GM23248 (cell line): ENCODE measurements at places on chromosomes 7 and 10.

DNA sequence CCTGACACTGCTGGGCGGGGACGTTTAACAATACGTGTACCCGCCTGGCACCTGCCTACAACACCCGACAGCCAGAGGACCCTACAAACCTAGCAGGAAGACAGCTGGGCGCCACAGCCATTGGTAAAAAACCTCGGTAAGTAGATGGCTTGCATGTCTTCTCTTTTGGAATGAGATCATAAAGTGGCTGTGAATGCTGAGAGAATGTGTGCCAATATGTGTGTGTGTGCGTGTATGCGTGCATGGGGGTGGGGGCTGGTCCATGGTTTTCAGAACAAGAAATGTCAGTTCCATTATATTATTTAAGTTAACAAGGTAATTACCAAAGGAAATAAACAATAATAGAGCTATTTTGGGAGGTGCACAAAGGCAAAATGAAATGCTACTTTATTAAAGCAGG lies 39.2 kb downstream of the PAPOLB start:
- no peak for DNase-seq

DNA sequence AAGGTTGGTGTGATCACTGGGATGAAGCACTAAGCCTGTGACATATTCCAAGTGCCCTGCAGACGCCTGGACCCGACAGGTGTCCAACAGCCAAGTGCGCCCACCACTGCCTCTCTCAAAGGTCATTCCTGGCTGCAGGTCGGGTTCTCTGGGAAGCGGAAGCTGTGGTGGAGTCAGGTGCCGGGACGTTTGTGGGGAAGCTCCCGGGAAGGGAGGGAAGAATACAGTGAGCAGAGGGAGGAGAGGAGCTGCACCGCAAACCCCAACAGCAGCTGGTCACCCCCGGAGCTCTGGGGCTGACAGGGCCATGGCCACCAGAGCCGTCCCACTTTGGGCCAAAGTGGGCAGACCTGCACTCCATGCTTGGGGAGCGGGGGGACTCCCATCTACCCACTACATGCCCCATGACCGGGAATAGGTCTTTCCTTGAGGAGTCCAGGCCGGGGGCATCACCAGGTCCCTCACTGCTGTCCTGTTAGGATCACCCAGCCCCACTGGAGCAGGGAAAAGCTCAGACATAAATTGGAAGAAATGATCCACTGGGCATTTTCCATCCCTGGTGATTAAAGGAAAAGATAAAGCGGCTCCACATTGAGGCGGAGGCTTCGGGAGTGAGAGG lies 84.5 kb upstream of the PPP2R2D start:
- DNase-seq = no peak

GRCh38 chr10:28915989-28916588 lies 238.8 kb downstream of the BAMBI start:
- DNase-seq = no peak

- DNase-seq = no peak
Observed at GRCh38 chr10:127999297-128000129, 92.6 kb downstream of the PTPRE start.

GRCh38 chr7:26916336-26916735 lies 51.9 kb upstream of the SKAP2 start:
- no peak for DNase-seq

- no peak for DNase-seq
Observed at GRCh38 chr10:52785418-52785817, 12.8 kb upstream of the MBL2 start.

- DNase-seq = peak; percentile 97
Observed at GRCh38 chr10:580778-581177, 108.7 kb downstream of the DIP2C start.

- DNase-seq = peak; percentile 67
Observed at GRCh38 chr10:115762029-115762428, 511.0 kb downstream of the GFRA1 start.

DNA sequence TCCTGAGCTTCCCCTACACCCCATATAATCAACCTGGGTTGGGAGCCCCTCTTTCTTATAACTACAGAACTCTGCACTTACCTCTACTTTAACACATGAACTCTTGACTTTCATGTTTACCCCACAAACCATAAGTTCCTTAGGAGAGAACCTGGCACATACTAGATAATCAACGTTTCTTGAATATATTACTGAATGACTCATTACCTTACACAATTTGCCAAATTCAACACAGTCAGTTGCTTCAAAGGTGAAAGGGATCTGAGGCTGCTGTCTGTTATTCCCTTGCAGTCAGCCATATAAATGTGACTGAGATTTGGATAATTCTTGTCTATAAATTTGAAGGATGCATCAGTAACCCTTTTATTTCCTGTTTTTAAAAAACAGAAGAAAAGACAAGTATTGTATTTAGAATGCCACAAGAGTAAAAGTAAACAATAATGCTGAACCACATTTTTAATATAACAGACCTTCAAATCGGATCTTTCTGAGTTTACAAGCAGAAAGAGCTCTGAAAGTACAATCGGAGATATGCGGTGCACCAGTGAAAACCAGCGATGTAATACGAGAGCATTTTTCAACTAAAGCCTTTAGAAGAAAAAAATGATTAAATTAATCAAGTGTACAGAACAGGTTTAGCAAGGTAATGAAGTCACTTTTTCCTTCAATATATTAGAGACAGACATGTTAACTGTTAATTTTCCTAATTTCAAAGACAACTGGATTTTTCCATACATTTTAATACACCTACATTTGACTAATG lies 29.5 kb upstream of the LRRC17 start:
- DNase-seq = peak; percentile 61

- no peak for DNase-seq
Observed at GRCh38 chr10:132321726-132322125, 10.3 kb upstream of the LRRC27 start.

GRCh38 chr7:155944901-155945300 lies 132.6 kb upstream of the SHH start:
- no peak for DNase-seq

GRCh38 chr7:90749774-90750173 lies 153.7 kb downstream of the CDK14 start:
- DNase-seq = no peak

GRCh38 chr10:110457851-110458250 lies 39.9 kb upstream of the DUSP5 start:
- DNase-seq = no peak

- DNase-seq = no peak
Observed at GRCh38 chr7:29562307-29562706, 1.3 kb upstream of the PRR15 start.

DNA sequence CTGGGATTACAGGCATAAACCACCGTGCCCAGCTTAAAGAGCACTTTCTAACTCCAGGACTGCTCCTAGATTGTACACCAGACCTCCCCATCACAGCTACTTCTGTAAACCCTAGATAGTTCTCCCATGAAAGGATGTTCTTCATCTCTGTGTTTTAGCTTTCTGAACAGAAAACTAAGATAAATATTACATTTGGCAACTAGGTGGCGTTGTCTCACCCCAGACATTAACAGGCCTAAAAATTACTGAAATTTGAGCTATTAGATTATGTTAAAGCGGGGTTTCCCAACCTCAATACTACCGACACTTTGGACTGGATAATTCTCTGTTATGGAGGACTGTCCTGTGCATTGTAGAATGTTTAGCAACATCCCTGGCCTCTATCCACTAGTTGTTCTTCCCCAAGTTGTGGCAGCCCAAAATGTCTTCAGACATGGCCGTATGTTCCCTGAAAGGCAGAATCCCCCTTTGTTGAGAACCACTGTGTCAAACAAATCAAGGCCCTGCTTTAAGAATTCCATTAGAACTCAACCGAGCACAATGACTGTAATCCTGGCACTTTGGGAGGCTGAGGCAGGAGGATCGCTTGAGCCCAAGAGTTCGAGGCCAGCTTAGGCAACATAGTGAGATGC lies 19.1 kb downstream of the ATOH7 start:
- peak; percentile 61 for DNase-seq

DNA sequence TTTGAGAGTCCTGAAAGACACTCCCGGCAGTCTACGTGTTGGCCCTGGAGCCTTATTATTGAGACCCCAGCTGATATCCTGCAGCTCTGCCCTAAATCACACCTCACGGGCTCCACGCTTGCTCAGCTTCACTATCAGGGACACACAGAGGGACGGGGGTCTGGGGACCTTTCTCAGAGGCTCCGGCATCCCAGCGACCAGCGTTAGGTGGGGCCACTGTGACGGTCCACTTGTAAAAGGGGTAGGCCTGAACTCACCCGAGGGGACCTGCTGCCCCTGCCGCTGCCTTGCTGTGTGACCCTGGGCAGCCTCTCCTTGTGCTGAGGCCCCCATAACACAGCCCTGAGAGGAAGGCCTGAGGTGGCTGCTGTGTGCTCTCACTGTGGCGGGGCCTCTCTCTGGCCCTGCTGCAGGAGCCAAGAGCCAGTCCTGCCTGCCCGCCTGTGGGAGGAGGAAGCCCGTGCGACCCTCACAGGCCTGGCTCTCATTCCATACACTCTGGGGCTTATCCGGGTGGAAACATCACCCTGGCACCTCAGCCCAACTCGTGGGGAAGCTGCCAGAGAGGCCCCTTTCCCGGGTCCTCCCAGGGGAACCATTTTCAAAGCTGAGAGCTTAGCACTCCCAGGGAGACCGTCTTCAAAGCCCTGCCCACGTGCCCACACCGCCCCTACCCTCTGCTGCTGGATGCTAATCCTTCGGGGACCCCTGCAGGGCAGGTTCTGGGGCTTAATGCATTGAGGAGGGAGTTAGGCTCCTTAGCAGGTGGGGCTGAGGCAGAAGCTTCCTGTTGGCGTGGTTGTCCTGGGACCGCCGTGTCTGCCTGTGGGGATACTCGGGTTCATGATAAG lies 21.7 kb downstream of the AQP1 start:
- no peak for DNase-seq

DNA sequence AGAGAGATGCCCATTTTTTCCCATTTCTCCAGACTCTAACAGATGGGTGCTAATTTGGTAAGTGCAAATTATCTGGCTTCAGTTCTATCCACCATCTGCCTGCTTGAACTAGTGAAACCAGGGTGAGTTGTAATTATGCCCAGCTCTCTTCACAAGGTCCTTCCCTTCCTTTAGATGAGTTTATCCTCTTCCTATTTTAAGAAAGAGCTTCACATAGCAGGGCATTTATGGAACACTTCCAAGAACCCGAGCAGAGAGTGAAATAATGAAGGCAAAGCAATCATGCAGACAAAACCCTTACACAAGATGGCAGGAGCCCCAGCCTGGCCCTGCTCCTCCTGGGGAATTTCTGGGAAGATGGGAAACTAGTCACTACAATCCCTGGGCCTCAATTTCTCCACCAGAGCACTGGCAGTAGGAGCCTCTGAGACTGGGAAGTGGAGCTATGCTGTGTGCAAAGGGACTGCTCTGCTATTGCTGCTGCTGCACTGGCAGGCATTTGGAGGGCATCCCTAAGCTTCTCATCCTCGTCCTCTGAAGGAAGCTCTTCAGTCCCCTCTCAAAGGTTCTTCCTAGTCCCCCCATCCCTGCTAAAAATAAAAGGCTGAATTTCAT lies 33.7 kb upstream of the PLXNA4 start:
- DNase-seq = no peak

DNA sequence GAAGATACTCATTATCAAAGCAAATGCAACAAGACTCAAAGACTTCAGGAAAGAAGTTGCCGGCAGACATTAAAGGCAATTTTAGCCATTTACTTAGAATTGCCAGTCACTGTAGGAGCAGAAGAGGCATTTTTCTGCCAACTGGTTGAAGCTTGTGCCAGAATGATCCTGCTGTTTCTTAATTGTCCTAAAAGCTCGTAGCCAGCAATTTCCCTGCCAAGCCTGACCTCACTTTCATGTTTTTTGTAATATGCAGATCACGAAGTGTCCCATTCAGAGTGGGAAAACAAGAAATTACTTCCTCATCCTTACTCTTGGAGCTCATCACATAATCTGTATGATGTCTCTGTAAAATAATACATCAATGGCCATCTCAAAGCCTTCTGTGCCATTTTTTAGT lies 130.9 kb upstream of the ANKRD1 start:
- DNase-seq = peak; percentile 29

DNA sequence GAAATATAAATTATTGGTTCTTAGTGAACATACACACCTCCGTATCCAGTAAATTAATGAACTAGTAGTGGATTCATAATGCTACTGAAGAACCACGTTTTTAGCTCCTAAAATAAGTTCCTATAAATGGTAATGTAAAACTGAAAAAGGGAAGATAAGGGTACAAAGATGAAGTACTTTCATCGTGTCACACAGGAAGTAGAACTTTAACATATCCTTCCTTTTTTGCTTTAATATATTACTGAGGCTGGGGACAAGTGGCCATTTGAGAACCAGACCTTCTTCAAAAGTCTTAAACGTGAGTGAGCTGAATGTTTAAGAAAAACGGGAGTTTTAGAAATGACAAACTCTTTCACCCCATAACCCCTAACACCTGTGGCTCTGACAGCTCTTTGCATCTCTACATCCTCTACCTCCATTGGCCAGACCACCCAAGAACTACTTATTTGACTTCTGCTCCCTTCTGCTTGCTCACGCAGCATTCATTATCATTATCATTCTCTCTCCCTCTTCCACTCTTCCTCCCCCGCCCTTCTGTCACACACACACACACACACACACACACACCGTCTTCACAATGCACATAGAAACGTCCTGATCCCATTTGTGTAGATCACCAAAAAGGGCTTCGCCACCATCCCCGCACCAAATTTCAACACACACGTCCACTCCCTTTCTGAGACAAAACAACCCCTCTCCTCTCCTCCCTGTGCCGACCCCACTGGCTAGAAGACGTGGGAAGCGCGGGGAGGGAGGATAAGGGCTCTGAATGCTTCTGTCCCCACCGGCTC lies 677 bp downstream of the SKAP2 start:
- DNase-seq = peak; percentile 52

DNA sequence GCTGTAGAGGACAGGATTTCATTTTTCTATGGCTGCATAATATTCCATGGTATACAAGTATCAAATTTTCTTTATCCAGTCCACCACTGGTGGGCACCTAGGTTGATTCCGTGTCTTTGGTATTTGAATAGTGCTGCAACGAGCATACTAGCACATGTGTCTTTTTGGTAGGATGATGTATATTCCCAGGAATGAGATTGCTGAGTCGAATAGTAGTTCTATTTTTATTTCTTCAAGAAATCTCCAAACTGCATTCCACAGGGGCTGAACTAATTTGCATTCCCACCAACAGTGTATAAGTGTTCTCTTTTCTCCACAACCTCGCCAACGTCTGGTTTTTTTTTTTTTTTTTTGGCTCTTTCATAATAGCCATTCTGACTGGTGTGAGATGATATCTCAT lies 550.0 kb downstream of the REEP3 start:
- no peak for DNase-seq

- peak; percentile 75 for DNase-seq
Observed at GRCh38 chr7:41930538-41931262, 227.8 kb upstream of the INHBA start.

- DNase-seq = peak; percentile 27
Observed at GRCh38 chr7:135710417-135711138, 17.4 kb downstream of the SLC13A4 start.

GRCh38 chr10:100970914-100971811 lies 1.9 kb downstream of the SEMA4G start:
- no peak for DNase-seq

GRCh38 chr7:106152313-106152665 lies 40.2 kb upstream of the SYPL1 start:
- DNase-seq = no peak

- peak; percentile 39 for DNase-seq
Observed at GRCh38 chr7:98840722-98841121, 29.1 kb downstream of the TMEM130 start.
